Trophoblast cell (in vitro differentiated cells and primary cell): ENCODE measurements at places on chromosomes 6 and 20.
A peak's percentile ranks its signal among the peaks of the same experiment; 100 is the strongest.

GRCh38 chr6:43127877-43128276, 43.2 kb upstream of the SRF start:
- peaks cover 39% of the 10 kb centered on the region for H3K36me3 ChIP-seq
- no peak overlapping the region for H3K4me3 ChIP-seq
- no peak overlapping the region for H3K27ac ChIP-seq
- H3K4me1 ChIP-seq, result peaks cover 50% of the 10 kb centered on the region

DNA sequence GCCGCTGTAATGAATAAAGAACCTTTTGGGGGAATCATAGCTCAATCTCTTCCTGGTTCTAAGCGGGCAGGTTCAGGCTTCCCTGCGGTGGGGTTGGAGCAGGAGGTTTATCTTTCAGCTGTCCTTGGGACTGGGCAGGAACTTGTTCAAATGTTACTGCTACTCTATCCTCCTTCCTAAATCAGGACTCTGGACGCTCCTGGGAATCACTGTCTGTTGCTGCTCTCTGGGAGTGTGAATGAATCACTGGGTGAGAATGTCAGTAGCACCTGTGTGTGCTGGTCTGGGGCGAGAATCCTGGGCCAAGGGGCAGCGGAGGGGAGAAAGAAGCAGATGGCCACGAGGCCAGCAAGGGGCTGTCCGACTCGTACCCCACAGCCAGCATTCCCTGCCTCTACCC, 65.4 kb upstream of the ZNFX1 start:
- no peaks in the 10 kb centered on the region for H3K36me3 ChIP-seq
- H3K4me1 ChIP-seq, result peaks cover 5% of the 10 kb centered on the region
- no peaks in the 10 kb centered on the region for H3K27me3 ChIP-seq
- H3K27ac ChIP-seq, result no peak overlapping the region

DNA sequence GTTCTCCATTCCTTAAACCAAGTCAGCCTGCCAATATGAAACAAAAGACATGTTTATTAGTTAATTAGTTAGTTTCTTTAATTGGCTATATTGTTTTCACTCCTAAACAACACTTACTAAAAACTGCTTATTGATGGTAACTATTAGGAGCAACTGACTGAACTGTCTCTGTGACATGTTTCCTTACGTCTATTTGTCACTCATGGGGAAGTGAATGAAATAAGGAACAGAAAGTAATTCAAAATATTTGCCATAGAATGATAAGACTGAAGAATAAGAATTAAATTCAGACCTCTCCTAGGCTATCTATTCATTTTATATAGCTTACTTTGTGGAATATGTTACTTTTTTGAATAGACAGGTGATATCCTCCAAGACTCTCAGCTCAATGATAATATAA, 217.2 kb downstream of the LAMA2 start:
- no peaks in the 10 kb centered on the region for H3K36me3 ChIP-seq
- no peaks in the 10 kb centered on the region for H3K27me3 ChIP-seq
- H3K27ac ChIP-seq, result no peak overlapping the region
- no peak for DNase-seq
- no peak overlapping the region for H3K4me3 ChIP-seq

DNA sequence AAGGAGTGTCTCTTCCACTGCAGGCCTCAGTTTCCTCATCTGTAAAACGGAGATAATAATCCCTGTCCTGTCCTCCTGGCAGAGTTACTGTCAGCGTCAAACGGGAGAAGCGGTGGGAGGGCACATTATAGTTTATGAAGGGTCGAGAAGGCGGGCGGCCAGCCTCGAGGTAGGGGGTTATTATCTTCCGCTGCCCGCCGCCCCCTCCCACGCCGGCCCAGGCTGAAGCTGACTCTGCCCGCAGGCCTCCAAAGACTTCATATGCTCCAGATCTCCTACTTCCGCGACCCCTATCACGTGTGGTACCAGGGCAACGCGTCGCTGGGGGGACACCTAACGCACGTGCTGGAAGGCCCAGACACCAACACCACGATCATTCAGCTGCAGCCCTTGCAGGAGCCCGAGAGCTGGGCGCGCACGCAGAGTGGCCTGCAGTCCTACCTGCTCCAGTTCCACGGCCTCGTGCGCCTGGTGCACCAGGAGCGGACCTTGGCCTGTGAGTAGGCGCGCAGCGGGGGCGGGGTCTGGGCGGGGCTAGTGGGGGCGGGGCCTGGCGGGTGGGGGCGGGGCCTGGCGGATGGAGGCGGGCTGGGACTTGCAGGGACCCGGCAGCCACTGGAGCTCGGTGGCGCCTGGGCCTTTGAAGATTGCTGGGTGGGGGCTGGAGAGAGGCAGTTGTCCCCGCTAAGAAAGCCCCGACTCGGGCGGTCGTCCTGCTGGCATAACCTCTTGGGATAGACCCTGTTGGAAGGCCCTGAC, 2.8 kb downstream of the PROCR start:
- H3K27ac ChIP-seq, result no peak overlapping the region
- H3K4me1 ChIP-seq, result peaks cover 4% of the 10 kb centered on the region
- H3K4me3 ChIP-seq, result no peak overlapping the region
- H3K36me3 ChIP-seq, result no peaks in the 10 kb centered on the region
- peak; percentile 4 for DNase-seq
- H3K27me3 ChIP-seq, result no peaks in the 10 kb centered on the region

GRCh38 chr6:52364480-52365166, 2.7 kb downstream of the PAQR8 start:
- peaks cover 15% of the 10 kb centered on the region for H3K36me3 ChIP-seq
- no peak for DNase-seq
- no peak overlapping the region for H3K4me3 ChIP-seq
- H3K27ac ChIP-seq, result no peak overlapping the region
- peaks cover 16% of the 10 kb centered on the region for H3K4me1 ChIP-seq
- H3K27me3 ChIP-seq, result no peaks in the 10 kb centered on the region

DNA sequence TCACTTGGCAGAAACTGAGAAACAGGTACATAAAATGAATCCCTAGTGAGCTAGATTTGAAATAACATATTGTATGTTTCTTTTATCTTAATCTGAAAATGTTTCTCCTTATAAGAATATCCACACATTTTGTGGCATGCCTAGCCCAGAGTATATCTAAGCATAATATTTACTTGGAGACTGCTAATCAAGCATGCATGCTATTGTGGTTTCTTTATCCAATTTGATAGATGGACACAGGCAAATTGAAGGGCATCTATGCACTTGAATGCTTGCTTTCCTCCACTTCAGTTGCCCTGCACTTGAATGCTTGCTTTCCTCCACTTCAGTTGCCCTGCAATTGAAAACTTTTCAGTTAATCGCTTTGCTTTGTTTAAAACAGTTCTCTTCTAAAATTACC, 729.8 kb downstream of the TBC1D32 start:
- H3K4me3 ChIP-seq, result no peak overlapping the region
- H3K4me1 ChIP-seq, result no peaks in the 10 kb centered on the region
- no peak for DNase-seq
- no peaks in the 10 kb centered on the region for H3K36me3 ChIP-seq
- H3K27me3 ChIP-seq, result no peaks in the 10 kb centered on the region

GRCh38 chr20:19654921-19655320, 103.1 kb upstream of the RIN2 start:
- no peak overlapping the region for H3K4me3 ChIP-seq
- no peak overlapping the region for H3K27ac ChIP-seq
- no peaks in the 10 kb centered on the region for H3K27me3 ChIP-seq
- no peaks in the 10 kb centered on the region for H3K36me3 ChIP-seq
- no peak for DNase-seq
- no peaks in the 10 kb centered on the region for H3K4me1 ChIP-seq

GRCh38 chr6:11160199-11160598, 48.7 kb upstream of the ERVFRD-1 start:
- H3K4me3 ChIP-seq, result no peak overlapping the region
- no peak for DNase-seq
- no peak overlapping the region for H3K27ac ChIP-seq
- H3K4me1 ChIP-seq, result peaks cover 7% of the 10 kb centered on the region
- no peaks in the 10 kb centered on the region for H3K36me3 ChIP-seq

DNA sequence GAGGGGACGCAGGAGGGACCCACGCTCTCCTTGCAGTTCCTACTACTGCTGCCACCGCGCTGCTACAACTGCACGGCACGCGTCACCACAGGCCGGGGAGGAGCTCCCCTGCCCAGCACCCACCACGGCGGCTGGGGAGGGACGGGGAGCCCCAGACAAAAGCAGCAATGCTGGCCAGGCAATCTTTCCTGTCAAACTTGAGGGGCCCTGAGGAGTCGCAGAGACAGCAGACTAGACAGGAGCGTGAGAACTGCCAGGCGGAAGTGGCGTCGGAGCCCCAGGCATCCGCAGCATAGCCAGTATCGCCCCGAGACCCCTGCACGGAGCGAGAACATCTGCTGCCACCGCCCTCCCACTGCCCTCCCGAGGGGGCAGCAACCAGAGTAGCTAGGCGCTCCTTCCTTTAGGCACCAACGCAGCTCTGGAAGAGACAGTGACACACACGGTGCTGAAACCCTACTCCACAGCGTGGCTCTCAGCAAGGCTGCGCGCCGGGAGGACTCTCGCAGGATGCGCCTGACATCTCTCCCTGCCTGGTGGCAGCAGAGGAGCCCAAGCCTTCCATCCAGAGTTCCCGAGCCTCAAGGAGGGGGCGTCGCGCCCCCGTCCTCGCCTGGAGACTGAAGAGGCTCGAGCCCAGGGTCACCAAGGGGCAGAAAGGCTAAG, 2.2 kb downstream of the TAF4 start:
- H3K4me3 ChIP-seq, result peak overlapping the region; percentile 71
- peak overlapping the region; percentile 50 for H3K27ac ChIP-seq
- H3K4me1 ChIP-seq, result peaks cover 29% of the 10 kb centered on the region
- H3K27me3 ChIP-seq, result no peaks in the 10 kb centered on the region
- H3K36me3 ChIP-seq, result peaks cover 10% of the 10 kb centered on the region
- DNase-seq, result no peak

DNA sequence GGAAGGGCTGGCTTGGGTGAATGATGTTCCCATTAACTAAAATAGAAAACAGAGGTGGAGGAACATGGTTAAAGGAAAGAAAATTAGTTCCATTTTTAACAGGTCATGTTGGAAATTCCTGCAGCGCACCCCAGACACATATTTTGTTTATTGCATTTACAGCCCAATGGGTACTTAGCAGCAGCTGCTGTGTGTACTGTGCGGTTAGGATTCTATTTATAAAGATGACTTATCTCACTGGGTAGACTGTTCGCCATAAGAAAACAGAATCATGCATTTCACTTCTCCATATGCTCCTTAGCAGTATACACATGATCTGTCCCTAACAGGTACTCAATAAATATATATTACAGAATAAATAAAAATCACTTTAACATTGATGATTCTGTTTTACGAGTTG, 135.8 kb downstream of the SLC35F1 start:
- no peak overlapping the region for H3K4me3 ChIP-seq
- H3K27ac ChIP-seq, result no peak overlapping the region
- H3K27me3 ChIP-seq, result no peaks in the 10 kb centered on the region
- no peaks in the 10 kb centered on the region for H3K4me1 ChIP-seq

GRCh38 chr6:161261816-161262215, 12.0 kb downstream of the AGPAT4 start:
- H3K27ac ChIP-seq, result no peak overlapping the region
- H3K4me3 ChIP-seq, result no peak overlapping the region
- peaks cover 13% of the 10 kb centered on the region for H3K36me3 ChIP-seq
- DNase-seq, result no peak

DNA sequence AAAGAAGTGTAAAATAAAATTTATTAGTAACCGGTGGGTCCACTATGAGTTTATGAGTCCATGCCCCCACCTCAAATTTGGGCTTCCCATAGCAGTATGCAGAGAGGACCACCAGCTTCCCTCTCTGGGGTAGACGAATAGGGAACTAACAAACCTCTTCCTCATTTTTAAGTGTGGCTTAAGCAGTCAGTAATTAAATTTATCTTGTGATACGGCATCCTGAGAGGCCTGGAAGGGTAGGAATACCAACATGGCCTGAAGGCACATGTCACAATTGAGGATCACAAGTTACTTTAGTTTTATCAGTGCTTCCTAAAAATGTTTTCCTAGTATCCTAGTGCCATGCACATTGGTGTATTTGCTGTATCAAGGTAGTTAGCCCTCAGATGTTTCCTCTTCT, 239.9 kb downstream of the HIVEP2 start:
- DNase-seq, result no peak
- no peaks in the 10 kb centered on the region for H3K27me3 ChIP-seq
- no peak overlapping the region for H3K27ac ChIP-seq
- no peak overlapping the region for H3K4me3 ChIP-seq

GRCh38 chr6:42088101-42088591, 37.8 kb downstream of the TAF8 start:
- peaks cover 4% of the 10 kb centered on the region for H3K4me1 ChIP-seq
- no peak for DNase-seq
- H3K27me3 ChIP-seq, result no peaks in the 10 kb centered on the region

GRCh38 chr6:151263967-151264366, 24.2 kb downstream of the AKAP12 start:
- no peaks in the 10 kb centered on the region for H3K4me1 ChIP-seq
- no peak overlapping the region for H3K27ac ChIP-seq
- no peaks in the 10 kb centered on the region for H3K27me3 ChIP-seq
- H3K4me3 ChIP-seq, result no peak overlapping the region

DNA sequence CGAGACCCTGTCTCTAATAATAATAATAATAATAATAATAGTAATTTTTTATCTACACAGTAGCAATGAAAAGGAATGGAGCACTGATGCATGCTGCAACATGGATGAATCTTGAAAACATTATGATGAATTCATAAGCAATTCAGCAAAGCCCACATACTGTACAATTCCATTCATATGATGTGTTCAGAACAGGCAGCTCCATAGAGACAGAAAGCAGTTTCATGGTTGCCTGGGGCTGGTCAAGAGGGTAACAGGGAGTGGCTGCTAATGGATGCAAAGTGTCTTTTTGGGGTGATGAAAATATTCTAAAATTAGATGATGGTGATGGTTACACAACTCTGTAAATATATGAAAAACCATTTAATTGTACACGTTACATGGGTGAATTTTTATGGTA, 43.6 kb downstream of the SLC24A3 start:
- peak; percentile 77 for DNase-seq
- peaks cover 10% of the 10 kb centered on the region for H3K4me1 ChIP-seq
- H3K4me3 ChIP-seq, result no peak overlapping the region
- no peaks in the 10 kb centered on the region for H3K36me3 ChIP-seq
- H3K27me3 ChIP-seq, result no peaks in the 10 kb centered on the region

GRCh38 chr20:24785141-24786110, 163.6 kb upstream of the CST7 start:
- H3K4me1 ChIP-seq, result no peaks in the 10 kb centered on the region
- H3K27me3 ChIP-seq, result no peaks in the 10 kb centered on the region
- H3K4me3 ChIP-seq, result no peak overlapping the region
- peak; percentile 10 for DNase-seq
- no peaks in the 10 kb centered on the region for H3K36me3 ChIP-seq

GRCh38 chr20:1951436-1952115, 42.3 kb downstream of the PDYN start:
- no peak overlapping the region for H3K4me3 ChIP-seq
- H3K36me3 ChIP-seq, result no peaks in the 10 kb centered on the region
- no peaks in the 10 kb centered on the region for H3K27me3 ChIP-seq
- H3K27ac ChIP-seq, result no peak overlapping the region

GRCh38 chr6:25279748-25280343, 672 bp downstream of the CARMIL1 start:
- peaks cover 6% of the 10 kb centered on the region for H3K4me1 ChIP-seq
- H3K4me3 ChIP-seq, result peak overlapping the region; percentile 77

- peaks cover 21% of the 10 kb centered on the region for H3K4me1 ChIP-seq
- peak overlapping the region; percentile 23 for H3K27ac ChIP-seq
- no peaks in the 10 kb centered on the region for H3K27me3 ChIP-seq
- no peak for DNase-seq
- H3K4me3 ChIP-seq, result no peak overlapping the region
Observed at GRCh38 chr6:40348591-40348990, 238.6 kb downstream of the LRFN2 start.

- peaks cover 55% of the 10 kb centered on the region for H3K4me1 ChIP-seq
- H3K4me3 ChIP-seq, result no peak overlapping the region
- peak overlapping the region; percentile 59 for H3K27ac ChIP-seq
- peaks cover 6% of the 10 kb centered on the region for H3K36me3 ChIP-seq
- no peak for DNase-seq
Observed at GRCh38 chr20:62368392-62368975, 1.4 kb upstream of the LAMA5 start.

GRCh38 chr6:11298651-11299420, 66.4 kb upstream of the NEDD9 start:
- no peak overlapping the region for H3K27ac ChIP-seq
- H3K4me1 ChIP-seq, result peaks cover 4% of the 10 kb centered on the region
- no peaks in the 10 kb centered on the region for H3K27me3 ChIP-seq
